Stimulated activated CD8-positive, alpha-beta memory T cell treated with anti-CD3 and anti-CD28 coated beads, Interleukin-7, amount 100 ng/mL, for 1 hour (primary cell): ENCODE measurements at places on chromosomes 16 and 17.

DNA sequence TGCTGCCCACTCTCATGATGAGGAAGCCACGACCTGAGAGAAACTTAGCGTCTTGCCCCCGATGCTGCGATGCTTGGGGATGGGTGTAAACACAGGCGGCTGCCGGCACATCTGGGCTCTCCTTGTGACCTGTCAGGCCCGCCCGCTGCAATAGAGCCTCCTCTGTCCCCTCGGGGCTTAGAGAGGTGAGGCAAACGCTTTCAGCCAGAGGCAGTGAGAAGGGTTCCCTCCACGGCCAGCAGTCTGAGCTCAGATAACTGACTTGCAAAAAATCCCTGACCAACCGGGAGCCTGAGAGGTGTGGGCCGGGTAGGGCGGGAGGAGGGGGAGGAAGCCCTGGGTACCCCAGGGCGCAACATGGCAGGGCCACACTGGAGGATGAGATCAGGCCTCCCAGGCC, 260.6 kb downstream of the C16orf95 start:
- no peak for DNase-seq

- no peak for DNase-seq
Observed at GRCh38 chr16:74695450-74696422, 4.9 kb downstream of the MLKL start.

- DNase-seq: no peak
Observed at GRCh38 chr17:78026381-78026780, 67.9 kb downstream of the TNRC6C start.

DNA sequence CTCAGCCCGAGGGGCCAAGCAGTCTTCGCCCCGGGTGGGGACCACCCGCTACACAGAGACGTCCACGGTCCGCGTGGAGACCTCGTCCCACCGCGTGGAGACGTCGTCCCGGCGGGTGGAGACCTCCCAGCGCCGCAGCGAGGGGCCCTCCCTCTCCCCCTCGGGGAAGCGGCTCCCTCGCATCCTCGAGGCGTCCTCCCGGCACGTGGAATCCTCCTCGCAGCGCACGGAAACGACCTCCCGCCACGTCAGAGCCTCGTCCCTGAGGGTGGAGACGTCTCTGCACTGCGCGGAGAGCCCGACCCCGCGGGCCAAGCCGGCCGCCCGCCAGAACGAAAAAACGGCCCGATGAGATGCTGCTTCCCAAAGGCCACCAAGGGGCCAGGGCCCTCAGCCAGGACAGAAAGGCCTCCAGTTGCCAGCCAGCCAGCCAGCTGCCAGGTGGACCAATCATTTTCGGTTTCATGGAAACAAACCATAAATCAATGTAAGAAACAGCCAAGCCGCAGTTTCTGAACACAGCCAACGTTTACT, 424 bp downstream of the C17orf100 start:
- no peak for DNase-seq

GRCh38 chr17:59441464-59442096, 110.1 kb downstream of the YPEL2 start:
- no peak for DNase-seq

DNA sequence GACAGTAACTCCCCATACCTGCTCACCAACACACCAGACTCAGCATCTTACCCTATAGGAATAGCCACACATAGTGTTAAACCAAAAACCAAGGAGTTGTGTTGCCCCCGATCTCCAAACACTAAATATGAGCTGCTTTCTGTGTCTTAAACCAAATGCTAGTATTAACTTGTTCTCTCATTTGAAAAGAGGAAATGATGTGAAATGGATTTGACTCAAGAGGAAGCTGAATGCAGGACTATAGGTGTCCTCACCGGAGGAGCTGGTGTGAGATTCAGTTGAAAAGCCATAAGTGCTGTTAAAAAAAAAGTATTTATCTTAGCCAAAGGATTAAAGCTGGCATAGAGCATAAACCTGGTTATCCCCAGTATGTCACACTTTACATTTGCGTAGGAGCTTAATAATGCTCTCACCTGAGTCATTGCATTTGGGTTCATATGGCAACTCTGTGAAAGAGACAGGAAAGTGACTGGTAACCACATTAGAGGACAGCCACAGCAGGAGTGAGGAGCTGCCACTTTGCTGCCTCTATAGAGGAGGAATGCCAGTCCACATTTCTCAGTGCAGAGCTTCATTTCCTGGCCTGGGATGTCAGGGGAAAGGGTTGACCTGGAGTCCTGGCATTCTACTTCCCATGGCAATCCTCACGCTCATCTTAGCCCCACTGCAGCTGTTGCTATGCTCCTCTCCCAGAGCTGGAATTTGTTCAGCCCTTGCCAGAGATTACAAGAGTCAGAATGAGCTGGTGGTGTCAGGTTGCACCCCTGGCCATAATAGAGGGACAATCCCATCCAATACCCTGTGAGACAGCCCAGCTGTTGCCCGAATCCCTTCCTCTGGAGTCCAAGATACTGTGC, 143.3 kb upstream of the ANKFN1 start:
- no peak for DNase-seq

DNA sequence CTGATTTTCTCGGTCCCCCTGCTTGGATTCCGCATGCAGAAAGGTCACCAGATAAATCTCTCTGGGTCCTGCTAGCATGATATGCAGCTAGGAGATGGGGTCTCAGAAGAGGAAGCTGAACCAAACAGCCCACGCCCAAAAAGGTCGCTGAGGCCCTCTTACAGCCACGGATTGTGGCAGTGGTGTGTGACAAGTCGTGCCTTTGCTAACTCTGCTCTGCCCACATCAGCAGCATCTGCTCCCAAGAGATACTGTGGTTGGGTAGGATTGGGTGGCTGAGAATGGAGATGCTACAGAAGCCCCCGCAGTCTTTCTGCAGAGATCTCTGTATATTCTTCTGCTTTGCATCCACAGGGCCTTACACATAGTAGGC, 15.2 kb upstream of the SKAP1 start:
- DNase-seq: no peak

DNA sequence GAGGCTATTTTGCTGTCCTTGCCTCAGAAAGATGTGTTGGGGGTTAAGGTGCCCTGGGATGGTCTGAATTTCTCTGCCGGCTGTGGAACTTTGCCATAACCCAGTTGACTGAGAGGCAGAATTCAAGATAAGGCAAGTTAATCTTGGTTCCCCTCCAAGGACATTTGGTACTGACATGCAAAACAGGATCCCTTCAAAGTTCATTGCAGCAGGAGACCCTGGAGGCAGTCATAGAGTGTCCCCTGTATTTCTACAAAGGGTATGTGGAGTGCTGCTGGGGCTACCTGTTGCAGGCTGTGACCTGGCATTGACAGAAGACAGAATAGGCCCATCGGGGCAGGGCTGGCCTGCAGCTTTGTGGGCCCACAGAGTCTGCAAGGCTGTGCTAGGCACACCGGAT, 135.6 kb upstream of the IRX3 start:
- DNase-seq: no peak

- no peak for DNase-seq
Observed at GRCh38 chr17:1372618-1373017, 27.4 kb downstream of the YWHAE start.

GRCh38 chr17:45987706-45988105, 11.3 kb upstream of the STH start:
- no peak for DNase-seq

DNA sequence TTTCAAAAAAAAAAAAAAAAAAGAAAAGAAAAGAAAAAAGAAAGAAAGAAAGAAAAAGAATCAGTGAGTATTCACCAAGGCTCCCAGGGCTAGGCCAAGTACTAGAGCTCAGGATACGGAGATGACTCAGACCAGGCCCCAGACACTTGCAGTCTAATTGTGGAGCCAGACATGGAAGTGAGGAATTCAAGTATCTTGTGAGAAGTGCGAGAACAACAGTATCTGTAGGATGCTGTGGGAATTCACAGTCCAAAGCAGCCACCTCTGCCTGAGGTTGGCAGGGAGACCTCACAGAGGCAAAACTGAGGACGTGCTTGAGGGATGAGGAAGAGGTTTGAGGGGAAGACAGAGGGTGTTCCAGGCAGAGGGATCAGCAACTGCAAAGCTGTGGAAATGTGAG, 14.0 kb upstream of the ALDOA start:
- DNase-seq: no peak

DNA sequence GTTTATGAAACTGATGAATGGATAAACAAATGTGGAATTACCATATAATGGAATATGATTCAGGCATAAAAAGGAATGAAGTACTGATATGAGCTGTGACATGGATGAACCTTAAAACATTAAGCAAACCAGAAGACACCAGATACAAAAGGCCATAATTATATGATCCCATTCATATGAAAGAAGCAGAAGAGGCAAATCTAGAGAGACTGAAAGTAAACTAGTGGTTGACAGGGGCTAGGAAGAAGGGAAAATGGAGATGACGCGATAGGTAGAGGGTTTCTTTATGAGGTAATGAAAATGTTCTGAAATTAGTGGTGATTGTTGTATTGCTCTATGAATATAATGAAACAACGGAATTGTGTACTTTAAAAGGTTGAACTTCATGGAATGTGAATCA, 88.4 kb downstream of the HIC1 start:
- DNase-seq: no peak

GRCh38 chr16:85624646-85625045, 11.5 kb downstream of the GSE1 start:
- DNase-seq: no peak

GRCh38 chr16:65376601-65377000, 254.7 kb upstream of the CDH11 start:
- DNase-seq: no peak

GRCh38 chr16:9049241-9049640, 42.2 kb upstream of the HAPSTR1 start:
- DNase-seq: no peak

- no peak for DNase-seq
Observed at GRCh38 chr17:19508577-19508867, 25.1 kb upstream of the SLC47A1 start.

DNA sequence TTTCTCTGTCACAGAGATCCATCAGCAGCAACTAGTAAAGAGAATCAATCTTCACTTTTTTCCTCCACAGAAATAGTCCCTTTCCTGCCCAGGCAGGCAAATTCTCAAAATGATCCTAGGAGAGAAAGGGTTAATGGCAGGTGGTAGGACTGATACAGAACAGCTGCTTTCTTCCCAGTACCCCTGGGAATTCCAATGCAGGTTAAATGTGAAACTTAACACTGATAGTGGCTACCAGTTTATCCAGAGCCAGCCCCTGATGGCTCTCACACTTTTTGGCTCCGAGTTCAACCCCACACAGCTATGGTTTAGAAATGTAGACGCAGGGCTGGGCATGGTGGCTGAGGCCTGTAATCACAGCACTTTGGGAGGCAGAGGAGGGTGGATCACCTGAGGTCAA, 22.2 kb downstream of the MARVELD3 start:
- no peak for DNase-seq

DNA sequence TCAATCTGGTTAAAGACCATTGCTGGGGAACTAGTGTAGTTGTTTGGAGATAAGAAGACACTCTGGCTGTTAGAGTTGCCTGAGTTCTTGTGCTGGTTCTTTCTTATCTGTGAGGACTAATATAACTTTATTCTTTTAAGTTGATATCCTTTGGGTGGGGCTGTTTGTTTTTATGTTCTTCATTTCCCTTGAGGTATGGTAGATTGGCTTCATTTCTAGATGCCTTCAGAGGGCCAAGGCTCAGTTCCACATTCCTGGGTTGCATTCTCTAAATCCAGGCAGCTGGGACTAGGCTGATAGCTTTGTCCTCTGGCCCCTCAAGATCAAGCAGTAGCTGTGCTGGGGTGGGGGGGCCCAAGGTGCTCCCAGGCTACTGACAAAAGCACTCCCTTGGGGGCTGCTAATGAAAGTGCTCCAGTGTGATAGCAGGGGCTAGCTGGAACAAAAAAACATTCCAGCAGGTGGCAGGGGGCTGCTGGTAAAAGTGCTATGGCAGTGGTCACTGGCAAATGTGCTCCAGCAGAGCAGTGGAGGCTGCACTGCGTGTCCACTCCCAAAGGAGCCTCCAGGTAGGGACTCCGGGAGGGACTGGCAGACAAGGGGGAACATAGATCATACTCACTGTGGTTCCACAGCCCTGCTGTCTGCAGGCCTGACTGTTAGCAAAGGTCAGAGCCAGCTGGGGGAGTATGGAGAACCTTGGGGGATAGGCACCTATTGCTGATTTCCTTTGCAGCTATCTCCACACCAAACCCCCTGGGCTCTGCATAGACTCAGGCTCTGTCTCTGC, 45.9 kb upstream of the KCNJ16 start:
- DNase-seq: no peak

GRCh38 chr17:43399839-43400328, 1.1 kb downstream of the ARL4D start:
- no peak for DNase-seq

- no peak for DNase-seq
Observed at GRCh38 chr17:56521414-56522141, 71.9 kb upstream of the NOG start.

GRCh38 chr16:2775765-2776499, 1.1 kb downstream of the ELOB start:
- DNase-seq: no peak

DNA sequence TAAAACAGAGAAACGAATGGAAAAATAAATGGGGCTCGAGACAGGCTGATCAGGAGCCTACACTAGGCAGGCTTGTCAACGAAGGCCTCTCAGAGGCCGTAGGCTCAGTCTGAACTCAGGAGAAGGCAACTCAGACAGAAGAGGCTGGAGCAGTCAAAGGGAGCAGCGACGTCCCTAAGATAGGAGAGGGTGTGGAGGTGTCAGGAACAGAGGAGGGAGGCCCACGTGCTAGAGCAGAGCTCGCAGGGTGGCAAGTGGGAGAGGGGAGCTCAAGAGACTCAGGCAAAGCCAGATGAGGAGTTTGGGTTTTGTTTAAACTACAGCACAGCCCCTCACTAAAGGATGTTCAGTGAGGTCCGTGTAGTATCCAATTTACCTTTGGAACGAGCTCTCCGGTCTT, 32.7 kb downstream of the LRRC75A start:
- no peak for DNase-seq

- DNase-seq: no peak
Observed at GRCh38 chr16:75456971-75457370, 7.5 kb downstream of the TMEM170A start.

DNA sequence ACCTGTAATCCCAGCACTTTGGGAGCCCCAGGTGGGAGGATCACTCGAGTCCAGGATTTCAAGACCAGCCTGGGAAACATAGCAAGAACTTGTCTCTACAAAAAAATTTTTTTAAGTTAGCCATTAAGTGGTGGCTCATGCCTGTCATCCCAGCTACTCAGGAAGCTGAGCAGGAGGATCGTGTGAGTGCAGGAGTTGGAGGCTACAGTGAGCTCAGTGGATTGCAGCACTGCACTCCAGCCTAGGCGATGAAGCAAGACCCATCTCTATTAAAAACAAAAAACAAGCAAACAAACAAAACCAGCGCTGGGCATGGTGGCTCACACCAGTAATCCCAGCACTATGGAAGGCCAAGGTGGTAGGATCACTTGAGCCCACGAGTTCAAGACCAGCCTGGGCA, 38.0 kb downstream of the HEATR3 start:
- no peak for DNase-seq
